ENCODE measurements at places on chromosomes 4 and X.

DNA sequence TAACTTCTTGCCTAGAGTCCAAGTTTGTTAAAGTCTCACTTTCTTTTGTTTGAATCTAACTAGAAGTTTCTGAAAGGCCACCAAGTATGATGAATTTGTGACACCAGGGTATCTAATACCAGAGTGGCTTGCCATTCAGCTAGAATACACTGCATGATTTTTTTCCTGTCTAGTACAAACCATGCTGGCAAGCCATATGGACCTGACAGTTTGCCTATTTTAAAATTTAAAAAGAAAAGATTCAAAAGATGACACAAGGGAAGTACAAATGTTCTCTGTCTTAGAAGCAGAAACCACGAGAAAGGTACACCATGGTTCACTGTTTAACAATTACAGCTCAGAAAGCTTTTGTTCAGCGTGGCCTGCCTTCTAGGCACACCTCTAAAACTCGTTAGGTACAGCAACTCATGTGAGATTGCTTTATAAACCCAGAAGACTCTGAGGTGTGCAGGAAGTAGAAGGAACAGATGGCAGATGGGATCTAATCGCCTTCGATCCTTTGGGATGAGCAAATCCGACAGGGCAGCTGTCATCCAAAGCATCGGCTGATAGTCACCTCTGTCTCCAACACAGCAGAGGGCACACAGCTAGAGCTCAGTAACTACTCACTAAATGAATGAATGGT lies 35.4 kb upstream of the CENPU start:
- DNase-seq: no peak
- H3K36me3 ChIP-seq: no peaks in the 10 kb centered on the region
- no peak overlapping the region for H3K4me3 ChIP-seq
- no peaks in the 10 kb centered on the region for H3K27me3 ChIP-seq

GRCh38 chr4:122992057-122992456 lies 69.7 kb upstream of the NUDT6 start:
- no peak for DNase-seq
- no peaks in the 10 kb centered on the region for H3K27me3 ChIP-seq
- no peaks in the 10 kb centered on the region for H3K4me1 ChIP-seq
- H3K4me3 ChIP-seq: no peak overlapping the region

- H3K36me3 ChIP-seq: no peaks in the 10 kb centered on the region
- H3K27me3 ChIP-seq: no peaks in the 10 kb centered on the region
- H3K27ac ChIP-seq: no peak overlapping the region
- H3K4me1 ChIP-seq: peaks cover 29% of the 10 kb centered on the region
Observed at GRCh38 chr4:169256856-169257761, 13.6 kb downstream of the SH3RF1 start.

- no peak for DNase-seq
- no peaks in the 10 kb centered on the region for H3K36me3 ChIP-seq
- H3K4me1 ChIP-seq: no peaks in the 10 kb centered on the region
- H3K27ac ChIP-seq: no peak overlapping the region
- H3K4me3 ChIP-seq: no peak overlapping the region
- H3K27me3 ChIP-seq: no peaks in the 10 kb centered on the region
Observed at GRCh38 chr4:86586626-86587380, 7.3 kb upstream of the PTPN13 start.

- no peak for DNase-seq
- H3K36me3 ChIP-seq: no peaks in the 10 kb centered on the region
- H3K27ac ChIP-seq: no peak overlapping the region
- H3K27me3 ChIP-seq: no peaks in the 10 kb centered on the region
- no peaks in the 10 kb centered on the region for H3K4me1 ChIP-seq
Observed at GRCh38 chr4:16583764-16584163, 314.7 kb downstream of the LDB2 start.

GRCh38 chr4:139808808-139809756 lies 143.5 kb downstream of the MGST2 start:
- no peaks in the 10 kb centered on the region for H3K36me3 ChIP-seq
- no peaks in the 10 kb centered on the region for H3K27me3 ChIP-seq
- DNase-seq: peak; percentile 78

DNA sequence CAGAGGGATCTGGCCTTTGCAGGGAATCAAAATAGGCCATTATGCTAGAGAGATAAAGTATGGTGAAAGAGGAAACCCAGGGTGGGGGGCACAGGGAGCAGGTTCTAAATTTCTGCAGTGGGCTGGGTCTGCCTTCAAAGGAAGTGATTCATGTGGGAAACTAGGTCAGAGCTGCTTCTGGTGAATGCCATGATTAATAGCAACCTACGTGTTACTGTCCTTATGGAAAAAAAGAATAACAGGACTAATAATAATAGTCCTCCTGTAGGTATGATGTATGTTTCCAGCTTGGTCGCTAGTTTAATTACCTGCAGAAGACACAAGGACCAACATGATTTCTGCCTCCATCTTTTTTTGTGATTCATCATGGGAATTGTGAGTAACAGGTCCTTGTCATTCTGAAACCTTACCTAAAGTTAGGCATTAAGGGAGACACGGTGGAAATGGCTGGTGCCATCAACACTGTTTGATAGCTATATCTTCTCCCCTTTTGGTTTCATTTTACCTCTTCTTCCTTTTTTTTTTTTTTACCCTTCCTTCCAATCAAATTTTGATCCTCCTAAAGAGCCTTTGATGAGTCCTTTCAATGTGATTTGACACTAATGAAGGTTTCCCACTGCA lies 180.4 kb downstream of the CPEB2 start:
- no peaks in the 10 kb centered on the region for H3K4me1 ChIP-seq
- H3K27ac ChIP-seq: no peak overlapping the region
- H3K36me3 ChIP-seq: no peaks in the 10 kb centered on the region
- no peaks in the 10 kb centered on the region for H3K27me3 ChIP-seq
- H3K4me3 ChIP-seq: no peak overlapping the region
- no peak for DNase-seq

- H3K4me3 ChIP-seq: no peak overlapping the region
- H3K36me3 ChIP-seq: no peaks in the 10 kb centered on the region
- no peak overlapping the region for H3K27ac ChIP-seq
- no peak for DNase-seq
Observed at GRCh38 chrX:13076176-13076961, 31.9 kb upstream of the FAM9C start.

DNA sequence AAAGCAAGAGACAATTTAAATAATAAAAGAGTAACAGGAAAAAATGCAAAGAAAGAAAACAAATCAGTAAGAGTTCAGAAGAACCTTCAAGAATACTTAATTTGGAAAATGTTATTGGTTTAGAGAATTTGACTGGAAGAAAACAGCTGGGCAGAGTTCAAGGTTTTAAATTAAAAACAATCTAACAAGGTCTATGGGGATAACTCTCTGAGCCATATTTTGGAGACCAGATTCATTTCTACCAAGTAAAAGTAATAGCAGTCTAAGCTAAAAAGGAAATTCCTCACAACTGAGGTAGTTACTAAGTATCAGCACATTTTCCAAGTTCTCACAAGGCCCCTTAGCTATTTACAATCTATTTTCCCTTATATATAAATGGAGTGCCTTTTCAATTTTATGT lies 82.4 kb upstream of the TFDP3 start:
- H3K27me3 ChIP-seq: no peaks in the 10 kb centered on the region
- no peak for DNase-seq
- H3K4me3 ChIP-seq: no peak overlapping the region
- H3K36me3 ChIP-seq: no peaks in the 10 kb centered on the region

DNA sequence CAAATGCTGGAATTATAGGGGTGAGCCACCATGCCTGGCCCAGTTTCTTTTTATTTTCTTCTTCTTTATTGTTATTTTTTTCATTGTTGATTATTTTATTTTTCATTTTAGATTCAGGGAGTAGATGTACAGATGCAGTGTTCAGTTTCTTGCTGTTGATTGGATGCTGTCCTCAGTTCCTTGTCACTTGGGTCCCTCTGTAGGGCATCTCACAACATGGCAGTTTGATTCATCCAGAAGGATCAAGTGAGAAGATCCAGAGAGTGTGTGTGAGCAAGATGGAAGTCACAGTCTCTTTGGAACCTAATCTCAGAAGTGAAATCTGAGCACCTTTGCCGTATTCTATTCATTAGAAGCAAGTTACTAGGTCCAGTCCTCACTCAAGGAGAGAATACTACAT lies 20.9 kb downstream of the HMGB3 start:
- H3K4me3 ChIP-seq: no peak overlapping the region
- H3K27me3 ChIP-seq: no peaks in the 10 kb centered on the region
- H3K4me1 ChIP-seq: peaks cover 5% of the 10 kb centered on the region
- H3K36me3 ChIP-seq: no peaks in the 10 kb centered on the region
- no peak for DNase-seq

- 0 out of 2 replicates have a peak, but pooled peaks cover 1% of the 10 kb centered on the region for H3K4me1 ChIP-seq
- peak overlapping the region; percentile 92 for H3K27ac ChIP-seq
- H3K36me3 ChIP-seq: peaks cover 41% of the 10 kb centered on the region
- H3K4me3 ChIP-seq: peak overlapping the region; percentile 82
- DNase-seq: peak; percentile 71
Observed at GRCh38 chr4:30720661-30721184, 554 bp downstream of the PCDH7 start.

DNA sequence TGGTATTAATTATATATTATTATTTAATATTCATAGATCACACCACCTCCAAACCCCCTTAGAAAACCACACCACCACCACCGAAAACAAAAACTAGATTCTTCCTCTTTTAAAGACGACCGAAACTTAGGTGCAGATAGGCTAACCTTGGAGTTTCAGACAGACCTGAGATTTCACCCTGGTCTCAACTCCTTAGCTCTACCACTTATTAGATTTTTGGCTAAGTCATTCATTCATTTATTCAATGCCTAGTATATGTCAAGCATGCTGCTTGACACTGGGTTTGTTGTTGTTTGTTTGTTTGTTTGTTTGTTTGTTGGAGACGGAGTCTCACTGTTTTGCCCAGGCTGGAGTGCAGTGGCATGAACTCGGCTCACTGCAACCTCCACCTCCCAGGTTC lies 9.5 kb upstream of the BMP2K start:
- no peak overlapping the region for H3K27ac ChIP-seq
- H3K4me1 ChIP-seq: no peaks in the 10 kb centered on the region
- no peak overlapping the region for H3K4me3 ChIP-seq
- no peaks in the 10 kb centered on the region for H3K27me3 ChIP-seq
- no peaks in the 10 kb centered on the region for H3K36me3 ChIP-seq
- no peak for DNase-seq

- no peak overlapping the region for H3K4me3 ChIP-seq
- peaks cover 3% of the 10 kb centered on the region for H3K4me1 ChIP-seq
- H3K27ac ChIP-seq: no peak overlapping the region
- H3K27me3 ChIP-seq: no peaks in the 10 kb centered on the region
- H3K36me3 ChIP-seq: no peaks in the 10 kb centered on the region
Observed at GRCh38 chr4:80268936-80269335, 2.5 kb downstream of the FGF5 start.

DNA sequence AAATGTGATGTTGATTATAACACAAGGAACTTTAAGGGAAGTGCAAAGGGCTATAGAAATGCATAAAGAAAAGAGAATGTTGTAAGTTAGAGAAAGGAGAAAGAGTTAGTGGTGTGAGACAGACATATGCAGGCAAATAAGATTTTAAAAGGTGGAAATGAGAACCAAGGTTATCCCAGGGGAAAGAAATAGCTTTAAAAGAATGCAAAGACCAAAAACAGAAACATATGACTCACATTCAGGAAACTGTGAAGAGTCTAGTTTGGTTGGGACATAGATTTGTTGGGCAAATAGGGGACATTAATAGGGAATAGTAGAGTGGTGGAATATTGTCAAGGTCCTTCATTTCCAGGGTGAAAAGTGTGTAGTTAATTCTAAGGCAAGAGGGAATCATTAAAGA lies 52.4 kb downstream of the MAPK10 start:
- no peaks in the 10 kb centered on the region for H3K36me3 ChIP-seq
- H3K27ac ChIP-seq: no peak overlapping the region
- no peaks in the 10 kb centered on the region for H3K27me3 ChIP-seq
- H3K4me1 ChIP-seq: no peaks in the 10 kb centered on the region
- H3K4me3 ChIP-seq: no peak overlapping the region

DNA sequence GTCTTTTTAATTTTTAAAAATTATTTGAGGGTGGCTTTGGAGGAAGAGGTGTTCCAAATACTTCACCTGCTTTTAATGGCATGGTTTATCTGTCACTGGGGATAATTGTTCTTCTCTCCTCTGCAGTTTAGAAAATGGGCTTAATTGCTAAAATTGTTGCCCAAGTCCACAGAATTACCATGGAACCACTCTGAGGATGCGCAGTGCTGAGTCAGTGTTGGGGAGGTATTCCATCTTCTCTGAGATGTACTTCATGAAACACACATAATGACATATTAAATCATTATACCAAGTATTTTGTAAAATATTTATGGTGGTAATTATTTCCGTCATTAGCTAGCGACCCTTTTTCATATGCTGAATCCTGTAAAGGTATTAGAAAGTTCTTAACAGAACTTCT lies 8.0 kb downstream of the ASB5 start:
- no peak for DNase-seq
- H3K27me3 ChIP-seq: no peaks in the 10 kb centered on the region
- H3K27ac ChIP-seq: no peak overlapping the region

Data from SJCRH30 (cell line).